ENCODE measurements at places on chromosomes 7 and 10.

- DNase-seq, result no peak
Measured at GRCh38 chr7:621572-622285, 102.1 kb upstream of the PDGFA start.

DNA sequence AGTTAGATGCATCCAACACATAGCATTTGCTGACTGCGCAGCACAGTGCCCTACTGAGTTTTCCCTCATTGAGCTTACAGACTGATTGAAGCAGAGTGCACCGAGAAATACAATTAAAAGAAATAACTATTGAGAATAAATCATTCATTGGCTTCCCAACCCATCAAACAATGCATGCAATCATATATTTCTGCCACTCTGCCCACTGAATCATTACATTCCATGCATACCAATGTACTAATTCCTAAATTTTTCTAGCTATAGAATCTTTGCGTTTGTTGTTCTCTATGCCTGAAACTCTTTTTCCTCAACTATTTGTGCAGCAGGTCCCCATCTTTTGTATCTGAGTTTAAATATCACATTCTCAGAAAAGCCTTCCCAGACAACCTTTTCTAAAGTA, 783.8 kb downstream of the SORCS1 start:
- no peak for DNase-seq

GRCh38 chr10:58780476-58780875, 267.8 kb downstream of the BICC1 start:
- DNase-seq, result no peak

DNA sequence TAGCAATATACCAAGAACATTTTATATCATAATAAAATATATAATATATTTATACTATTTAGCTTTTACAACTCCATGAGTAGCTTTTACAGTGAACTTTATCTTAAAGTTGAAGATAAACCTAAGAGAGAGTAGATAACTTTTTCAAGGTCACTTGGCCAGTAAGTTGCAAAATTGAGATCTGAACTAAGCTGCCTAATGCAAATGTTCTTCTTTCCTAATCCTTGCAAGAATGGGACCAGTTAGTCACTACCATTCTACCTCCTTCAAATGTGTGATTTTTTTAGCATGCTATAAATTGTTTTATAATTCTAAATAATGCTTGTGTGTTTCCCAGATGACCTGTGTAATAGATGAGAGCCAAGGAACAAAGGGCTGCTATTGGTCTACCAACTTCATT, 47.8 kb downstream of the CH25H start:
- DNase-seq, result no peak

- DNase-seq, result no peak
Measured at GRCh38 chr7:99653754-99654153, 26.0 kb downstream of the CYP3A5 start.

GRCh38 chr10:46225597-46225996, 61.2 kb upstream of the ANTXRL start:
- no peak for DNase-seq

- no peak for DNase-seq
Measured at GRCh38 chr10:80709866-80710265, 172.2 kb downstream of the SH2D4B start.

- no peak for DNase-seq
Measured at GRCh38 chr7:44403775-44404174, 78.4 kb upstream of the CAMK2B start.

DNA sequence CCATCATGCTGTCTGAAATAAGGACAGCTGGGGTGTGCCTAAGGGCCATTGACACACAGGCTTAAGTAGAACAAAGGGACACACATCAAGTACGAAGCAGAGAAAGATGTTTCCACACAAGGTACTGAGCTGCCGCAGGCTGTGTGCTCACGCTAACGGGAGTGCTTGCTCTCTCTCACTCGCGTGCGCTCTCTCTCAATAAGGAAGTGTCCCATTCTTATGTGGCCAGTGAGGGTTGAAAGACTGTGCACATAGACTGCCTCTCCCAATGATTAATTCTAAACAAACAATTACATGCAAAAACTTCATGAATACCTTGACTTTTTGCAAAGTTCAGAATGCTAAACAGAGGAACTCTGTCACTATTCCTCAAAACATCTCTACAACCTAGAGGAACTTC, 29.9 kb downstream of the DCLRE1C start:
- no peak for DNase-seq

GRCh38 chr7:47804767-47805545, 143.3 kb downstream of the PKD1L1 start:
- DNase-seq, result no peak

DNA sequence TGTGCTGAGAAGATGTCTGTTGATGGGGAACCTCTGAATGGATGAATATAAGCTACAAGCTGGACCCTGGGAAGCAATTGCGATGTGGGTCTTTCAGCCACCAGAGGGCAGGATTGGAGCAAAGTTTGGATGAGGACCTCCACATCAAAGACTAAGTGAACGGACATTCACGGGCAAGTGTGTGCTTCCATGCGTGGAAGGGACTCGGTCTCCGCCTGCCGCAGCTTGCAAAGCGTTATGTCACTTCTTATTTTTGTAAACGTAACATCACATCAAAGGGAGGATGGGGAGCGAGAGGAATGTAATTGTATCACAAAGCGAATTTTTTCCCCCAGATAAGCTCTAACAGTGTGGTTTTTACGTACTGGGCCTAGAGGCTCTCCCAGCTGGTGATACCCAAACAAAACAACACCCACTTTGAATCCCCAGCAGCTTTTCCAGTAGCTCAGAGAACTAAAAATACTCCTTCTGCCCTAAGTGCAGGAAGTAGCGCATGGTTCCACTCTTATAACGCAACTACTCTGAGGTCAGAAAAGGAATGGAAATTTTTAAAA, 65.0 kb downstream of the VWA2 start:
- peak; percentile 94 for DNase-seq

DNA sequence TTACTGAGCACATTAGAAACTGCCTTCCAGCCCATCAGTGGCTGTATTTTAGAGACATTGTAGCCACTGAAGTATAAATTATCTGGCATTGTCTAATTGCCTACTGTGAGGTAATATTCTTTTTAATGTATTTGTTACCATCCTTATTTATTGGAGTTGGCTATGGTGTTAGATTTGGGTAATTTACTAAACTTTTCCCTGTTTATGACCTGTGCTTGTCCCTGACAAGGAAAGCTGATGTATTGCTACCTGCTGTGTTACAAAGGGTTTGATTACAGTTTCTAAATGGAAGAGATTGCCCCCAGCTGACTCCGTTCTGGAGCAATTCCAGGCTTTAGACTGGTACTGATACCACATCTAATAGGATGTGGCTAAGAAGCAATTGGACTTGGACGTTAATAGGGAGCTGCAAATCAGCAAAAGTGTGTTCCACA, 12.3 kb upstream of the ASCC1 start:
- DNase-seq, result no peak

- no peak for DNase-seq
Measured at GRCh38 chr7:70116867-70117266, 518.6 kb downstream of the AUTS2 start.

DNA sequence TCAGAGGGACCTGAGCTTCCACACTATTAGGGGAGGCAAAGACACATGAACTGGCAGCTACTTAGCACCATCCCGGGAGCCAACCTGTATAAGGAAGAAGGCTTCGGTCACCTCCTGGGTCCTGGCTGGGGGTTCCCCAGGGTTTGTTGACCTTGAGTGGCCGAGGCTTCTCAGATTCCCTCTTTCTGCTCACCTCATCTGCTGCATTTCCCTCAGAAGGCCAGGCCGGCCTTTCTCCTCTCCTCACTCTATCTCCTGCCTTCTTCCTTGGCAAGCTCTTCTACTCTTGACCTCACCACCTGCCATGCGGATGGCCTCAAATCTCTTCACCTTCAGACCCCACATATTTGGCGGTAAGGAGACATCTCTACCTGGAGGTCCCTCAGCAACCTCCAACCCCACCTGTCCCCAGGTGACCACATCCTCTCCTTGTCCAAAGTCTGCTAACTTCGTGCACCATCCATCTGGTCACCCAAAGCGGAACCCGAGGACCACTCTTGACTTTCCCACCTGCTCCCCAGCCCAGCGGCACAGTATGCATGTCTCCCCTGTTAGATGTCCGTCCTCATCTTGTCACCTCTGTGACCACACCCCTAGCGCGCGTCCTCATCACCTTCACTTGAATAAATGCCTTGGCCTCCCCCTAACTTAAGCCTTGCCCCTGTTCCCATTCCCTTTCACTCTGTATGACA, 133.8 kb upstream of the UNC5B start:
- DNase-seq, result no peak

DNA sequence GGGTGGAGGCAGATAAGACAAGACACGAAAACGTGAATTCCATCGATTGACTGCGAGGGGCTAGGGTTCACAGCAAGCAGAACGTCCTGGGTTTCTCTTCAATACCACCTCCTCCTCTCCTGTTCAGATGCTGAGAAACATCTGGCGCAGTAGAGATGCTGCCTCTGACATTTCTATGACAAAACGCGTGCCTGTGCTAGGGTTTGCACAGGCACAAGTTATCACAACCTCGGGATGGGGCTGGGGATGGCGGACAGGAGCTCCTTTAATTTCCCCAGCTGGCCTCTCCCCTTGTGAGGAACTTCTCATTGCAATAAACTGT, 99.8 kb upstream of the SVIL start:
- no peak for DNase-seq
